ENCODE measurements at places on chromosomes 12 and 14. TPM values are rescaled to one million over a fixed set of nuclear protein-coding genes. Genes with fewer than 3 reads are reported as not detected.

Gene NCAPD2
- 200 TPM for total RNA-seq

Gene FOS
- 78.6 TPM for total RNA-seq

Gene DHRS4
- 15.5 TPM for total RNA-seq

Gene P3H3
- total RNA-seq = 0.99 TPM

Gene OR4N5
- not detected for total RNA-seq

Gene TSPAN19
- not detected for total RNA-seq
